ENCODE measurements at places on chromosomes 3 and 15.

GRCh38 chr3:64595253-64595694 lies 92.5 kb downstream of the ADAMTS9 start:
- no peak for DNase-seq

GRCh38 chr15:39345176-39345575 lies 235.7 kb upstream of the THBS1 start:
- DNase-seq, result no peak

- DNase-seq, result no peak
These were observed 131.0 kb upstream of the PLXNA1 start for GRCh38 chr3:126851934-126852333.

DNA sequence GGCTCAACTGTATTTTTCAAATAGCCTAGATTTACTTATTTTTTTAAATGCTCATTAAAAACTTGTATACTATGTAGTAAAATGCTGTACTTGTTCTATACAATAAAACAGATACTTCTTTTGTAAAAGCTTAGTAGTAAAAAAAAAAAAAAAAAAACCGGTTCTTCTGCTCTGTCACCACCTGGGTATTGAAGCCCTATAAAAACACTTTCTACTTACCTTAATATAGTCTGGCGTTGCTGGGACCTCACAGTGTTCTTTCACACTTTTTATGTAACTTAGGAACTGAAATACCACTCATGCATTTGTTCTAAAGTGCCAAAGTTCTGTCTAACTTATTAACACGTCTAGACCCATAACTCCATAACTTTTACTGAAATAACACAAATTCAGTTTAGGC lies 61.4 kb downstream of the TASOR start:
- DNase-seq, result no peak

DNA sequence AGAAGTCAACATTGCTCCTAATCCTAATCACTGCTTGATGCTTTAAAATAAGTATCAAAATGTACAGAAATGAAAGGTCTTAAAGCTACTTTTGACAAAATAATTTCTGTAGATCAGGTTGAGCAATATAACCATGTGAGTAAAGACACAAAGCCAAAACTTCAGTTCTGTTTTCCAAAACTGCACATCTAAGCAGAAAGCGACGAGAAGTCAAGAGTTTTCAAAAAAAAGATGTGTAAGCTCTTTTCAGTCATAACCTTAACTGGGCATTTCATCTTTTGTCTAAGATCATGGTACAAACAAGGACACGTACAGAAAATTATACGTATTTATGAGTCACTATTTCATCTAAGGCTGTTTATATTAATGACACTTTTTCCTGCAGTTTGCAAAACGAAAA lies 608.8 kb downstream of the FOXP1 start:
- no peak for DNase-seq

All from HTR-8/SVneo (cell line).